ENCODE measurements at places on chromosomes 6 and 20.

GRCh38 chr6:135624402-135625295 is 127.1 kb upstream of the AHI1 start:
- peaks cover 83% of the 10 kb centered on the region for H3K36me3 ChIP-seq
- peak; percentile 37 for DNase-seq

GRCh38 chr20:52405986-52406385 is 214.4 kb upstream of the ZFP64 start:
- no peaks in the 10 kb centered on the region for H3K27me3 ChIP-seq
- H3K27ac ChIP-seq: no peak overlapping the region
- DNase-seq: no peak
- H3K4me1 ChIP-seq: peaks cover 46% of the 10 kb centered on the region

DNA sequence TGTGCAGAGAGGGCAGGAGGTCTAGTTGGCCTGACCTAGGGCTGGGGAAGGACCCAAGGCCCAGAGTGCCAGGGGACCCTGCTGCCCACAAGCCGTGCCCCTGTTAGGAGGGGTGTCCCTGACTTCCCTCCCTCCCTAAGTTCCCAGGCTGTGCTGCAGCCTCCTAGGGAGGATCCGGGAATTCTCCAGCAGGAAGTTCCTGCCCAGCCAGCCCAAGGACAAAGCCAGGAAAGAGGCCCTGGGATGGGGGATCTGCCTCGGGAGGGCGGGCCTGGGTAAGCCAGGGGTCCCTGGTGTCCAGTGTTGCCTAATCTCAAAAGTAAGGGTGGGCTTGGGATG is 9.3 kb upstream of the BAK1 start:
- H3K4me1 ChIP-seq: peaks cover 29% of the 10 kb centered on the region
- no peak overlapping the region for H3K27ac ChIP-seq
- DNase-seq: no peak
- H3K27me3 ChIP-seq: peaks cover 2% of the 10 kb centered on the region

- peaks cover 8% of the 10 kb centered on the region for H3K27me3 ChIP-seq
Observed at GRCh38 chr6:37005061-37005810, at the start of gene FGD2. FGD2 (plus strand) TSS chr6:37005655; CDS start chr6:37005818, 163 bp downstream.

Data from activated T-helper 2 cell treated with anti-CD3 and anti-CD28 coated beads, Interferon-gamma antibody, Interleukin-2, Interleukin-4, amounts not matched to agents 10 μg/mL and 5 μg/mL and 100 μg/mL, durations not matched to agents 14 hours and 24 hours and 36 hours (primary cell).